Putamen (tissue), 1 donor: ENCODE measurements at places on chromosomes 2 and 18.

GRCh38 chr18:46340716-46341115, 236.5 kb downstream of the HAUS1 start:
- no peak for DNase-seq

DNA sequence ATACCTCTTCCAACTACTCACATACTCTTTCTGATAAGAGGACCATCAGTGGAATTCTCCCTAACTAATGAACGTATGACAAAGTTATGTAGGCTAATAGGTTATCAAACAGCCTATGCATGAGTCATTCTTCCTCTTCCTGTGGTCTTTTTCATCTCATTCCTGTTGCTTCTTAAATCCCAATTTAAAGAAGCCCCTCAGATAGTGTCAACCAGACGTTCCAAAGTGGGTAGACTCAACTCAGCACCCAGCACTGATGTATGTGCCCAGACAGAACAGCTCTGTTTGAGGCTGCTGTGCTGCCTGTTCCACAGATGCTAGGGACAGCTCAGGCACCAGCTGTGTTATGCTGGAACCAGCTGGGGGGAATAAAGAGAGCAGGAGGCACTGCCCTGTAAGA, 52.6 kb downstream of the CXCR4 start:
- no peak for DNase-seq

DNA sequence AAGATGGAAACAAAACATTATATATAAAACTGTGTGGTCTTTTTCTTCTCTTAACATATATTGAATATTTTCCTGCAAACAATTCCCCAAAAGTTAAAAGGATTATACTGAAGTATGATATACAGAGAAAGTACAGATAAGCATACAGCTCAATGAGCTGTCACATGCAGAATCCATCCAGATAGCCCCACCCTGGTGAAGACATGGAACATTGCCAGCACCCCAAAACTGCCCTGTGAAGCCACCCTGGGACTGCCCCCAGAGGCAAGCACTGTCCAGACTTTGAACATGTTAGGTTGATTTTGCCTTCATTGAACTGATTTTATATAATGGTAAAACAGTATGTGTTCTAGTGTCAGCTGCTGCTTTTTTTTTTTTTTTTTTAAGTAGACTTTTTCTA, 112.3 kb upstream of the IL1R2 start:
- no peak for DNase-seq

DNA sequence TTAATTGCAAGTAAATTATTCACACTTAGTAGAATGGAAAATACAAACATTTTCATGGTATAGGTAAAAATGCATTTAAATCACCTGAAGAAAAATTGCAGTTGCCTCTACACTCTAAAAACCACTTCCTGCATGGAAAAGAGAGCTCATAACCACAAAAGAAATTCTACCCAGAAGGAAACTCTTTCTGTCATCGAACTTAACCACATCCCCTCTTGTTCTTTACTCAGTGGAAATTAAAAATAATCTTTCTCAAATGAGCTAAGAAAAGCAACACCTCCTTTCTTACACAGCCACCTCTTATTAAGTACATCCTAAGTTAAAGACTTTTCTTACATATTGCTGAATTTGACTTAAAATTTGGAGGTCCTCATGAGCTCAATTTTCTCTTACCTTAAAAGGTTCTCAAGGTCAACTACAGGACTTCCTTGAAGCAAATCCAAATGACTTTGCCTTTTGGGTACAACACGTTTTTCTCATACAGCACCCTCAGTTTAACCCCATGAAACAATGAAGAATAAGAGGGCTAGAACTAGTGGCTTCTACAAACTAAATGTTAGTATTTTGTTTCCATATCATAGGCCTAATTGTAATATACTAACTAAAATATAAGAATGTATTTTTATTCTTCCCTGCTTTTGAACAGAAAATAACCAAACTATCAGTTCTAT, 109.1 kb upstream of the CRIM1 start:
- DNase-seq: no peak

GRCh38 chr2:65974067-65974723, 460.7 kb upstream of the MEIS1 start:
- DNase-seq: no peak

GRCh38 chr2:39033980-39034379, 86.9 kb downstream of the SOS1 start:
- no peak for DNase-seq
